ENCODE measurements at places on chromosomes 6 and 20. TPM values are rescaled to one million over a fixed set of nuclear protein-coding genes. Genes with fewer than 3 reads are reported as not detected.

CYP39A1 gene
- polyA plus RNA-seq: 4.0 TPM

RHAG gene
- polyA plus RNA-seq: 0.41 TPM

AGER gene
- 3.1 TPM for polyA plus RNA-seq

LY6G5C gene
- 2.6 TPM for polyA plus RNA-seq

TSHZ2 gene
- 4.1 TPM for polyA plus RNA-seq

PIM1 gene
- polyA plus RNA-seq: 10.8 TPM

ANGPT4 gene
- 0.37 TPM for polyA plus RNA-seq

ENPP3 gene
- 0.09 TPM for polyA plus RNA-seq

SRPK1 gene
- 6.0 TPM for polyA plus RNA-seq

KCNK16 gene
- not detected for polyA plus RNA-seq

LY6G5B gene
- 7.3 TPM for polyA plus RNA-seq

LMBRD1 gene
- polyA plus RNA-seq: 35.6 TPM

AKIRIN2 gene
- 31.7 TPM for polyA plus RNA-seq

PLTP gene
- 39.2 TPM for polyA plus RNA-seq

OPRL1 gene
- 0.19 TPM for polyA plus RNA-seq

NTSR1 gene
- polyA plus RNA-seq: not detected

OR12D3 gene
- polyA plus RNA-seq: not detected

STX11 gene
- 4.8 TPM for polyA plus RNA-seq

MMS22L gene
- polyA plus RNA-seq: 0.73 TPM

TGIF2 gene
- 2.9 TPM for polyA plus RNA-seq

TRERF1 gene
- polyA plus RNA-seq: 0.75 TPM

CRISP2 gene
- not detected for polyA plus RNA-seq

IBTK gene
- 37.7 TPM for polyA plus RNA-seq

MYT1 gene
- 0.15 TPM for polyA plus RNA-seq

KCNQ5 gene
- under 0.01 TPM for polyA plus RNA-seq

C2 gene
- 1.1 TPM for polyA plus RNA-seq

NINL gene
- polyA plus RNA-seq: 17.9 TPM

BEND3 gene
- polyA plus RNA-seq: 0.51 TPM

NOX3 gene
- not detected for polyA plus RNA-seq

BMP5 gene
- polyA plus RNA-seq: 1.2 TPM

TREML1 gene
- polyA plus RNA-seq: 0.17 TPM

SCRT2 gene
- not detected for polyA plus RNA-seq

TRAPPC3L gene
- 0.03 TPM for polyA plus RNA-seq

CLPSL2 gene
- not detected for polyA plus RNA-seq

TPD52L1 gene
- 21.2 TPM for polyA plus RNA-seq

BPIFA3 gene
- not detected for polyA plus RNA-seq

EYS gene
- not detected for polyA plus RNA-seq

GPX5 gene
- not detected for polyA plus RNA-seq

TULP1 gene
- 0.03 TPM for polyA plus RNA-seq

NR2E1 gene
- not detected for polyA plus RNA-seq

CDSN gene
- 0.01 TPM for polyA plus RNA-seq

MSH5 gene
- polyA plus RNA-seq: 0.97 TPM

CRIP3 gene
- polyA plus RNA-seq: 72.3 TPM

PAQR8 gene
- 2.4 TPM for polyA plus RNA-seq

TBXT gene
- polyA plus RNA-seq: not detected

EYA2 gene
- polyA plus RNA-seq: 0.80 TPM

SLC22A1 gene
- not detected for polyA plus RNA-seq

BPIFB1 gene
- polyA plus RNA-seq: 0.03 TPM

SOBP gene
- 5.2 TPM for polyA plus RNA-seq

MED20 gene
- 11.0 TPM for polyA plus RNA-seq

OR2B6 gene
- polyA plus RNA-seq: not detected

OR2H2 gene
- not detected for polyA plus RNA-seq

BTN1A1 gene
- not detected for polyA plus RNA-seq

EBF4 gene
- 8.0 TPM for polyA plus RNA-seq

SAMD10 gene
- 8.8 TPM for polyA plus RNA-seq

CDH26 gene
- 0.45 TPM for polyA plus RNA-seq

GPR63 gene
- polyA plus RNA-seq: 0.06 TPM

SIRPG gene
- polyA plus RNA-seq: 0.10 TPM
